ENCODE measurements at places on chromosomes 13 and 19.

DNA sequence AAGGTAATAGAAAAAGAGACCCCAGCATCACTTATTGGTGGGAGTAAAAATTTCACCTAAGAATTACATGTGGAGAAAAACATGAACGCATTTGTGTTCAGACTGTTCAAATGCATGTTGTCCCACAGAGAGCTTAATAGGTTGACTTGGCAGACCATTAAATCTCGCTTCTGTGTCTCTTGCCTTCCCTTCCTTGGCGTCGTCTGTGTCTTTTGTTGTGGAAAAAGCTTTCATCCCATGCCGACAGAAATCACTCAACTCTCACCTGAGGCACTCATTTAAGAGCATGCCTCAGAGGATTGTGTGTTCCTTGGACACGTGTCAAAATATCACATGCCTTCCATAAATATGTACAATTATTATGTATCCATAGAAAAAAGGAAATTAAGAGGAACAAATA lies 24.4 kb upstream of the CACNA1A start:
- DNase-seq, result no peak

GRCh38 chr19:1580382-1580781 lies 12.3 kb upstream of the MEX3D start:
- DNase-seq, result no peak

DNA sequence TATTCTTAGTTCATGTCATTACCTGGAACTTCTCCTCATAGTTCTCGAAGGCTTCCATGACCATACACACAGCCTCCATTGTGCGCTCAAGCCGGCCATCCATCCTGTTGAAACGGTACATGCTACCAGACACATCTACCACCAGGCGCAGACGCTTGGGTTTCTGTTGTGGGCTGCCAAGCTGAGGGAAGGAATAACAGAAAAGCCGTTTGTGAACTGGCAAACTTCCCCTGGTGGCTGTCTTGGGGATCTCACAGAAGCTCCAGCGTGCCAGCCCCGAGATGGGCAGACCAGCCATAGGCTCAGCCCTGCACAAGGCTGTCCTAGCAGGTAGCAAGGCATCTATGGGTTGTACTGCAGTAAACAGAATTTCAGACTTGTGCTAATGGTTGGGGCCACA lies 130.1 kb downstream of the RGCC start:
- DNase-seq, result no peak

GRCh38 chr13:41019011-41019487 lies at the start of gene ELF1:
ELF1 (minus strand) TSS chr13:41019316; CDS start chr13:40982054, 37,262 bp downstream.
- peak; percentile 60 for DNase-seq

GRCh38 chr19:55648585-55649267 lies 714 bp downstream of the CCDC106 start:
- DNase-seq, result no peak

DNA sequence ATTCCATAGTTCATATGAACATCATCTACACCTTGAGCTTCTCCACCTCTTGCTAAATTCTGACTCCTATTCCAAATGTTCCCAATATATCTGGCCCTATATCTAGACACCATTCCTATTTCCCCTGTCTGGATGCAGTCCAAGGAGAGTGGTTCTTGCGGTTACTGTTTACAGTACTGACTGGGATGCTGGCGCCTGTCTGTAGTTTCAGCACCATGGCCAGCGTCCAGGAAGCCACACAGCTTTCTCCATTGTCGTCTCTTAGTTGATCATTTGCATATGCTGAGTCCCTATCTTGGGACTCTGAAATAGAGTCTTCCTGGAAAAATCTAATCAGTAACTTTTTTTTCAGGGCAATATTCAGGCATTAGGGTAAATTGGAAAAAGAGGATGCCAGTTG lies 14.9 kb downstream of the LAIR2 start:
- DNase-seq, result peak; percentile 37

Measured in Ammon's horn (tissue), 1 donor.